ENCODE measurements at places on chromosomes 5 and 9.

- no peak for DNase-seq
Measured at GRCh38 chr9:77495834-77496671, 152.1 kb downstream of the GNA14 start.

GRCh38 chr9:1083325-1083913, 33.3 kb downstream of the DMRT2 start:
- DNase-seq: no peak

GRCh38 chr5:30121043-30121442, 1072.4 kb upstream of the CDH6 start:
- DNase-seq: no peak

GRCh38 chr9:100104314-100104713, 5.3 kb downstream of the INVS start:
- peak; percentile 16 for DNase-seq

GRCh38 chr5:37005252-37005651, 128.7 kb downstream of the NIPBL start:
- DNase-seq: no peak

GRCh38 chr5:14534773-14535172, 46.8 kb upstream of the OTULINL start:
- DNase-seq: no peak

DNA sequence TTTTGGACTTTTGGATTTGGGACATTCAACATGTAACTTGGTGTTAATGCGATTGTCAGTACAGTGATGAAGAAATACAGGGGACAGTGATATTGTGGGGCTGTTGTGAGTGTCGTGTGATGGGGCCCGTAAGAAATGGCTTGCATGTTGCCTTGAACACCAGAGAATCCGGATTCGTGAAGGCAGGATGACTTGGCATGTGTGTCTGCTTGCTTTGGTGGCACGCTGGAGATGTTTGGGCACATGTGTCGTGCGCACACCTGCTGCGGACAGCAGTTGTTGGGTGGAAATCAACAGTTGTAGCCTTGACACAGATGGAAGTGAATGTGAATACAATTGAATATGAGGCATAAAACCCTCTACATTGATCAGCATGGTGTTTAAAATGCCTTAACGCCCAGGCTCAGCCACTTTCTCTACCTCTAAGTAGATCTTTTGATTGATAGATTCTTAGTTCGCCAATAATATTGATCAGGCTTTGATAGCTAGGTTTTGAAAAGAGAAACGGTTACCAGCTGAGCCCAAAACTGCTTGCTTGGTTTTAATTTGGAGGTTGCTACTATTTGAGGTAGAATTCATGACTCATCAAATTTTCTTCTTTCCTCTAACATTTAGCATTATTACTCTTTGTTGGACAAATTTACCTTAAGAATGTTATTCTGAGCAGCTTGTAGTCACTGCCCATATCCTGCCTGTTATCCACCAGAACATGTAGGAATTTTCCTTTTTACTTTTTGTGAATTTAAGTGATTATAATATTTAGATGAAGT, 94.4 kb downstream of the TRIO start:
- no peak for DNase-seq

DNA sequence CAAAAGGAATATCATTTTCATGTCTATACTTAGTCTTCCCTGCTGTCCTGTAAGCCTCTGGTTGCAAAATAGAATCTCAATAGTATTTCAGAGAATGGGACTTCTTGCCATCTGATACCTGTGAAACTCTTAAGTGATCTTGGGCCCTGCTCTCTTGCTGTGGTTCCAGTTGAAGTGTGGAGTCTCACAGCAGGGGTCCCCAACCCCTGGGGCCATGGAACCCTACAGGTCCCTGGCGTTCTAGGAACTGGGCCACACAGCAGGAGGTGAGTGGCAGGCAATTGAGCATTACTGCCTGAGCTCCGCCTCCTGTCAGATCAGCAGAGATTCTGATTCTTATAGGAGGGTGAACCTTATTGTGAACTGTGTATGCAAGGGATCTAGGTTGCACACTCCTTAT, 65.9 kb downstream of the ZSWIM6 start:
- no peak for DNase-seq

DNA sequence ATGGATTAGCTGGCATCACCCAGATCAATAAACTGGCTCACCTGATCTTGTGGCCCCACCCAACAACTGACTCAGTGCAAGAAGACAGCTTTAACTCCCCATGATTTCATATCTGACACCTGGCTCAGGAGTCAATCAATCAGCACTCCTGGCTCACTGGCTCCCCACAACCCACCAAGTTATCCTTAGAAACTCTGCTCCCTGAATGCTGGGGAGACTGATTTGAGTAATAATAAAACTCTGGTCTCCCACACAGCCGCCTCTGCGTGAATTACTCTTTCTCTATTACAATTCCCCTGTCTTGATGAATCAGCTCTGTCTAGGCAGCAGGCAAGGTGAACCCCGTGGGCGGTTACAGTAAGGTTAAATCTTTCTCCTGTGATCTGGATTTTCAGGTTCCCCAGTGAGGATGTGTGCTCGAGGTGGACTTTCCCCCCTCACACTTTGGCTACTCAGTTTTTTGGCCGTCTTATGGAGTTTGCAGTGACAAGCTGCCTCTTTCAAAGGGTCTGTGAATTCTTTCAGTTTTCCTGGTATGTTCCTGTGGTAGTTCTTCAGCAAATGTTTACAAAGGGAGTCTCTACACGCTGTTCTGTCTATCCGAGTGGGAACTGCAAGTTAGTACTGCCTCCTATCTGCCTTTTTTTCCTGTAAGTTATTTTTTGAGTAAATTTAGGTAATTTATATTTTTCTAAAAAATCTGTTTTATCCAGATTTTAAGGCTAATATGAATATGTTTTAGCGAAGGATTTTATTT, 500.2 kb upstream of the NUDT12 start:
- DNase-seq: no peak

- no peak for DNase-seq
Measured at GRCh38 chr5:154858972-154859871, 795 bp downstream of the CNOT8 start.

DNA sequence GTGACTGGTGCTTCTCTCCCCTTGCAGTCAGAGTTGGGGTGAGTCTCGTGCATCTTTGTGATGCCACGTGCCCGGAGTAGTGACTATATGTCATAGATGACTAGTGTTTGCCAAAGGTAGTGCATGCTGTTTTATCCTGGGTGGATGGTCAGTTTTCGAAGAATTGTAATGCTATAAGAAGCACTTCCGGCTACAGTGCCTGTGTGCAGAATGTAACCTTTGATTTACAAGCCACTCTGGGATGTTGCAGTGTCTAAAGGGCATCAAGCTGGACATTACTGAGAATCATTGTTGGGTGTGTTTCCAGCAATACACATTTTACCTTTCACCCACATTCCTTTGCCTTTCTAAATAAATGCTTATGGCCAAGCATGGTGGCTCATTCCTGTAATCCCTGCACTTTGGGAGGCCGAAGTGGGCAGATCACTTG, 16.7 kb downstream of the MVB12B start:
- no peak for DNase-seq

DNA sequence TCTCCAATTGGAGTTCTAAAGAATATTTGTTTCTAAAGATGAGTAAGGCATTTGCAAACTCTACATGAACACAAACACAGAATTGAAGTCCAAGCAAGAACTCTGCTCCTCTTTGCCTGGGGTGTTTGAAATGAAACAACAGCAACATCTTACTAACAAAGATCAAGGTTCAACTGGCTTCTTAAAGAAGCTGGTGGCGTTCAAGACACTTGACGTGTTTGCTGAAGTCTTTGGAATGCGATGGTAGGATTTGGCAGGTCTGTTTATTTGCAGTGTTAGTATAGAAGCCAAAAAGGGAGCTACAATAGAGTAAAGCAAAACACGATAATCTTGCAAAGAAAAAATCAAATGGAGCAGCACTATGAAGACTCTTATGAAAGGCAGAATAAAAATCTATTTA, 94.9 kb downstream of the BASP1 start:
- no peak for DNase-seq

- DNase-seq: no peak
Measured at GRCh38 chr5:137252512-137252911, 246.6 kb downstream of the SPOCK1 start.

DNA sequence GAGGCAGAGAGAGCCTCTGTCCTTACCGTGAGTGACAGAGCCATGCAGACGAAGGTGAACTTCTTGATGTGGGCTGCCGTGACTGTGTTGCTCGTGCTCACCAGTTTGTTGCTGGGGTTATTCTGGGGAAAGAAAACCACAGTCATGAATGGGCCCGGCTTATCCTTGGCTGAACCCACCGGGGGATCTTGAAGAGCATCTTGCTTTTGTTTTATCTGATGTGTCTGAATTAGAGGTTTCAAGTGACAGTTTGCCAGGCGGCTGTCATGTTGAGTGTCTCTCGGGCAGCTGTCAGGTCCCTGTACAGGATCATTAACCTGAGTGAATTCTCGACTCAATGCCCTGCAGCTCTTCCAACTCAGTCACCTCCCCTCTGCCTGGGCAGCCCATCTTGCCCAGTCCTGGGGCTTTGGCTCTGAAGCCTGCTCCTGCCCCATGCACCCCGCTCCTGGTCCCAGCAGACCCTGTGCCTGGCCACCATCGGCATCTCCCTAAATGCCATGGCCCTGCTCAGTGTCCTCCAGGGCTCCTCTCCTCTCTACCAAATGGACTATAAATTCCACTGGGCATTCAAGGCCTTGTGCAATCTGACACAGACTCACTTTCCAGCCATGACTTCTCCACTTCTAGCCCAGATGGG, 77.4 kb downstream of the OTULIN start:
- no peak for DNase-seq

GRCh38 chr5:31937226-31937625, 236.9 kb downstream of the GOLPH3 start:
- no peak for DNase-seq

- no peak for DNase-seq
Measured at GRCh38 chr5:181047921-181048320, 7.9 kb downstream of the BTNL9 start.

DNA sequence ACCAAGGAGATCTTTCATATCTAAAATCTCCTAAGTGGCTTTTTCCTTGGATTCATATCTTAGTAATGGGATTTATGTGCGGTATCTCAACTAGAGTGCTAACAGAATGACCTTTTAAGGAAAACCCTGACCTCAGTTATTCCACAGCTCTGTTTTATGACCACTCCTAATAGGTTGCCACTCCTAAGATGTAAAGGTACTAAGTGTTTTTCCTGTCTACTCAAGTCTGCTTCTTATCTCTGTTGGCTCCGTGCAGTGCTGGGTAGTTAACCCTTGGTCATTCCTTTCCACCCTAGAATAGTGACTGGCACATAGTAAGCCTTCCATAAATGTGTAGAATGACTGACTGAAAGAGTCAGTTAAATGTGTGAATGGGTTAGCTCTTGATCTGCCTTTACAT, 161.4 kb downstream of the DOCK2 start:
- no peak for DNase-seq

DNA sequence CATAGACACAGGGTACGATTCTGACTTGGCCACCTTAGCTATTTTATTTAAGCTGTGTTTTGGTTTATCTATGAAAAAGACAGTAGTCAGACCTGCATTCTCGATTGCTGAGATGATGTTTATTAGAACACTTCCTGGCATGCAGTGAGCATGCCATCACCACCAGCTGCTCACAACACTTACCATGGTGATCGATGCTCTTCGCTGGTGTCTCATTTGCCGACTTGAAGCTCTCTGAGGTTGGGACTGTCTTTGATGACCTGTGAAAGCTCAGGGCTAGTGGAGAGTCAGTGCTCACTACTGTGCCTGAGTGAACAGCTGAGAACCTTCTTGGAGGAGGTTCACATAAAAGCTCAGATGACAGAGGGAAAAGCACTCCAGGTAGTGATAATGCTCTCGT, 4.4 kb upstream of the C9orf153 start:
- no peak for DNase-seq

- no peak for DNase-seq
Measured at GRCh38 chr9:106969696-106970095, 106.7 kb downstream of the ZNF462 start.

- DNase-seq: no peak
Measured at GRCh38 chr5:143445776-143446175, 42.3 kb upstream of the NR3C1 start.

DNA sequence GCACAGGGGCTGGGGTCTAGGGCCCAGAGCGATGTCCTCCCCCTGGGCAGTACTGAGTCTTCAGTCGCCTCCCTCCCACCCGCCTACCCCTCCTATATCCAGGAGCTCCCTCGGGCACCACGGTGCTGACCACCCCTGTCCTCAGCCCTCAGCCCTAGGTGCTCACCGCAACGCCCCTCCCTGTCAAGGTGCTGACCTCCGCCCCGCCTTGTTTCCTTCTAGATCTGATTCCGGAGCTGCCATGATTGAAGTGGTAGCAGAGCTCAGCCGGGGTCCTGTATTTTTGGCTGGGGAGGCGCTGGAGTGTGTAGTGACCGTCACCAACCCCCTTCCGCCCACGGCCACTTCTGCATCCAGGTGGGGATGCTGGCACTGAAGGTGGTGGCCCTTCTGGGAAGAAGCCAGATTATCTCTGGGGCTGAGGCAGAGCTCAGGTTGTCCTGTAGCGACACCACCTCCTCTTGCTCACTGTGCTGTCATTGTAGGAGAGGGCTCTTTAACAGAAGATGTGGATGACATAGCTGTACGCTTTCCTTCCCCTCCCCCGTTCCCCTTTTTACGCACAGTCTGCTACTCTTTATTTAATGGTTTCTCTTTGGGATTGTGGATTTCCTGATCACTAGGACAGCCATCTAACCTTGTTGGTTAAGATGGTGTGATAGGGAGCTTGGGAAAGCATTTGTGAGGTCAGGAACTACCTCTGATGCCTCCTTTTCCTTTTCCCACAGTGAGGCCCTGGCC, 598 bp downstream of the RGP1 start:
- DNase-seq: peak; percentile 26
